ENCODE measurements at places on chromosomes 4 and X. TPM values are rescaled to one million over a fixed set of nuclear protein-coding genes. Genes with fewer than 3 reads are reported as not detected.
A peak's percentile ranks its signal among the peaks of the same experiment; 100 is the strongest.

Gene TLR6
- total RNA-seq: 2.9 TPM

Gene USP17L28
- not detected for total RNA-seq

Gene NUDT6
- 4.2 TPM for total RNA-seq

Gene UGT2B15
- not detected for total RNA-seq

Gene SCML1
- total RNA-seq: 8.4 TPM

Gene UNC5C
- 4.7 TPM for total RNA-seq

Gene CCDC110
- 3.7 TPM for total RNA-seq

Gene FAM9B
- not detected for total RNA-seq

Gene DSPP
- not detected for total RNA-seq

Gene SRPX2
- 10.8 TPM for total RNA-seq

- DNase-seq: no peak
Measured at GRCh38 chr4:79022529-79022928, 83.3 kb upstream of the PAQR3 start.

DNA sequence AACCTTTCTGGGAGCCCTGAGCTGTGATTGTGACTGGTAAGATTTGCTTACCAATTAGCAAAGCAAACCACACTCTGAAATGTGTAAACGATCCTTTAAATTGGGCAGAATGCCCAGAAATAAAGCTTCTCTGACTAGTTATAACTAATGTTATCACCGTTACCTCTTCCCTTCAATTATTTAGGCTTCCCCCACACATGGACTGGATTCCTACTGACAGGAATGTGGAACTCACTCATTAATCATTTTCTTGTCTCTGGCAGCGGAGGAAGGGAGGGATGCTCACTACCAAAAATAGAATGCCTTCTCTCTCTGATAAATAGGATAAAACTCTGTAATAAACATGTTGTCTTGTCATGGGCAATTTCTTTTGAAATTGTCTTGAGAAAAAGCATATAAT is 25.3 kb upstream of the NWD2 start:
- DNase-seq: no peak

DNA sequence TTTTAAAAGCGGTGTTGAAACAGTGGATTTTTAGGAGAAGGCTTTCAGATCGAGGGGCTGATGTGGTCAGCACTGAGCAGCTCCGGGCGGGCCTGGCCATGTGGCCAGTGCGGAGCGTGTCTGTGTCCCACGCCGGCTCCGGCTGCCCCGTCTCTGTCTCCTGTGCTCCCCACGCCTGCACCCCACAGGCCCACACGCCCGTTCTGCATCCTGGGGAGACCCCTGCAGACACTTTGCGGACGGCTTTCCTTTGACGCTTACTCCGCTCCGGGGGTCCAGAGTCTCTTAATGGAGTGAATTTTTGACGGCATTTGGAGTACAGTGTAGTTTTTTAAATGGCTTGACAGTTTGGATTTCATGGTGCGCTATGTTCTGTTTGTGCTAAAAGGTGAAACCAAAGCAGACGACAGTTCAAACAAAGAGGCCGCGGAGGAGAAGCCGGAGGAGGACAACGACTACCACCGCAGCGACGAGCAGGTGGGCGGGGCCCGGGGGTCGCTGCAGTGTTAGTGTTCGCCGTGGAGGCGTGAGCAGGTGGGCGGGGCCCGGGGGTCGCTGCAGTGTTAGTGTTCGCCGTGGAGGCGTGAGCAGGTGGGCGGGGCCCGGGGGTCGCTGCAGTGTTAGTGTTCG is 38.7 kb downstream of the PCGF3 start:
- DNase-seq: peak; percentile 84

DNA sequence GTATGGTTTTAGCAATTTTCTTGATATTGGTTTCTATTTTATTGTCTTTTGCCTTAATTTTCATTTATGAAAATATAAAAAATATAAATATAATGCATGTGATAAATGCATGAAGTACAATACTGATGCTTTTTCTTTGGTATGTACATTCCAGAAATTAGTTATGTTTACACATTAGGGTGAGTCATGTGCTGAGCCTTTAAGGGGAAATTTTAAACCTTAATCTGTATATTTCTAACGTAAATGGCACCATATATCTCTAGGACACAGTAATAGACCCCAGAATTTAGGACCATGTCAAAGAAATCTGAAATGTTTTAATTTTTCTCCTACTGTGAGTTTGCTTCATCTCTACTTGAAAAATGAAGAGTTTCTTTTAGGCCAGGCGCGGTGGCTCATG is 117.8 kb upstream of the SPRY1 start:
- DNase-seq: no peak

DNA sequence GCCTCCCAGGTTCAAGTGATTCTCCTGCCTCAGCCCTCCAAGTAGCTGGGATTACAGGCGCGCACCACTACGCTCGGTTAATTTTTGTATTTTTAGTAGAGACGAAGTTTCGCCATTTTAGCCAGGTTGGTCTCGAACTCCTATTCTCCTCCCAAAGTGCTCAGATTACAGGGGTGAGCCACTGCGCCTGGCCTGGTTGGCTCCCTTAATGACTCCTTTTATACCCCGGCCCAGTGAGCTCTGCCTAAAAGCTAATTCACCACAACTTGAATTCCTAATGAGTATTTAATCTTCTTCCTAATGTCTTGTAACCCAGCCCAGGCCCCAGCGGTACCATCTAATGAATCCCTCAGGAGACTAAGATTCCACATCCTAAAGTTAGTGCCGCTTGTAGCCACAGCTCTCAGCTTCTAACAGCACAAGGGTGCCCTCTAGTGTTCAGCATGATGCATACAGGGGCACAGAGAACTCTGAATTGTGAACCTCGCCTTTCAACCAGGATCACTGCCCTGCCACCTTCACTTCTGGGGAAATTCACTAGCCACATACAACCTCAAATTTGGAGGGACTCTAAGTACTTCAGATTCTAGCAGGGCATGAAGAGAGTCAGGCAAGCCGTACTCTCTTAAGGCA is 89.5 kb downstream of the OR13H1 start:
- DNase-seq: no peak

DNA sequence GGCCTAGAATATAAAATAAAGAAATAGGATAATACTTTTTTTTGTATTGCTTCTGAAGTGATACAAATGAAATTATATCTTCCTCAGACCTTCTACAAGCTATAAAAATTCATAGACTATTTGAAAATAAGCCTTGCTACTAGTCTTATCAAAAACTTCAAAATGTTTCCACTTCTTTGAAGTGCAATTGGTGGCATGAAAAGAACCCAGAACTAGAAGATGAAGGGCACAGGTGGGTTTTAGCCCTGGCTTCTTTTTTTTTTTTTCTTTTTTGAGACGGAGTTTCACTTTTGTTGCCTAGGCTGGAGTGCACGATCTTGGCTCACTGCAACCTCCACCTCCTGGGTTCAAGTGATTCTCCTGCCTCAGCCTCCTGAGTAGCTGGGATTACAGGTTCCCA is 44.2 kb downstream of the GSX2 start:
- no peak for DNase-seq

- DNase-seq: no peak
Measured at GRCh38 chrX:78375894-78376293, 48.5 kb upstream of the CYSLTR1 start.

DNA sequence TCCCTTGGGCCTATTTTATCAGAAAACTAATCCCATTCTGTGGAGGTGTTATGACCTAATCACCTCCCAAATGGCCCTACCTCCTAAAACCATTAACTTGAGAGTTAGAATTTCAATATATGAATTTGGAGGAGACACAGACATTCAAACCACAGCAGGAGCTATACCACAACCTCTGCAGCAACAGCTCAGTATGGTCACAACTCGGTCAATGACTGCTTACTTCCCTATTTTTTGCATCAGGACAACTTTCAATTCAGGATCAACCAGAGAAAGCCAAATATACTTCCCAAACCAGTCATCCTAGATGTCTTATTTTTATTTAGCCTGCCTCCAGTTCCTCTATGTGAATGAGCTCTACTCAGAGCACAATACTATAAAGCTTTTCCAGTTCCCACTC is 11.3 kb upstream of the SMARCA5 start:
- no peak for DNase-seq

GRCh38 chr4:15147714-15148113 is 145.4 kb downstream of the CPEB2 start:
- no peak for DNase-seq

DNA sequence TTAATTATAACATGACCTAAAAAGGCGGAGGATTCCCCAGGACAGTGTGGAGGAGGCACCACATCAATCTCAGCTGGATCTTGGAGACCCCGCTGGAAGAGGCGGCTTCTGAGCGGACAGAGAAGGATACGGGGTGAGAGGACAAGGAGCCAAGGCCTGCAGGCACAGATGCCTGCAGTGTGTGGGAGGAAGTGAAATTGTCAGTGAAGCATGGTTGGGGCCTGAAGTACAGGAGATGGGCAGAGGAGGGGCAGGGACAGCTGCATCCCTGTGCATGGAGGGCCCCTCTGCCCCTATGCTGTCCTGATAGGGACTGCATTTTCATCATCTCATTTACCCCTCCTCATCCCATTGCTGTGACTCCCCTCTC is 1.7 kb upstream of the SLC2A9 start:
- DNase-seq: no peak

DNA sequence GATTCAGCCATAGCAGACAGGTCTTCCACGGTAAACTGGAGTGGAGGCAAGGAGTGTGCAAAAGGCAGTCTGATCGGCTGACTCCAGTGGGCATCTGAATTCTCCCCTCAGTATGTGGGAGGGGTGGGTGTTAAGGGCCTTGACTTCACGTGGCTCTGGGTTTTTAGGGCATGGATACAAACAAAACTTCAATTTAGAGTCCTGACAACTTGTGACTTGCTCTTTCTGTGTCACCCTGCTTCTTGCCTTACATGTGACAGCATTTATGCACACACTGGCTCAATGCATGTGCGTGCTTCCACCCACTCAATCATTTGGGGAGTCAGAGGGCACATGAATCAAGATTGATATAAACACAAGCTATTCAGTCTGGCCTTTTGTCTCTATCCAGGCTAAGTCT is 17.5 kb downstream of the PLP1 start:
- no peak for DNase-seq

- DNase-seq: no peak
Measured at GRCh38 chr4:29540439-29541102, 1179.6 kb upstream of the PCDH7 start.

GRCh38 chr4:127304356-127304755 is 328.4 kb upstream of the INTU start:
- DNase-seq: no peak

GRCh38 chrX:114165537-114165936 is 418.3 kb upstream of the HTR2C start:
- no peak for DNase-seq

- no peak for DNase-seq
Measured at GRCh38 chrX:130418740-130419139, 17.0 kb downstream of the RBMX2 start.

- no peak for DNase-seq
Measured at GRCh38 chrX:50697691-50698090, 116.3 kb downstream of the SHROOM4 start.

Data from chondrocyte (in vitro differentiated cells).